NCI-H2081 treated with DMSO at 0.1 percent for 48 hours (cell line): ENCODE measurements at places on chromosomes 2 and 18.

- no peak for DNase-seq
These were observed 440.9 kb upstream of the UBE2E3 start for GRCh38 chr2:180539541-180539940.

- no peak for DNase-seq
These were observed 10.4 kb upstream of the FAM228A start for GRCh38 chr2:24164416-24164973.

GRCh38 chr2:21057097-21057496, 13.2 kb upstream of the APOB start:
- no peak for DNase-seq

GRCh38 chr18:34592961-34593382, 117.1 kb upstream of the DTNA start:
- no peak for DNase-seq

- no peak for DNase-seq
These were observed 77.6 kb downstream of the SMIM21 start for GRCh38 chr18:75349668-75350511.

DNA sequence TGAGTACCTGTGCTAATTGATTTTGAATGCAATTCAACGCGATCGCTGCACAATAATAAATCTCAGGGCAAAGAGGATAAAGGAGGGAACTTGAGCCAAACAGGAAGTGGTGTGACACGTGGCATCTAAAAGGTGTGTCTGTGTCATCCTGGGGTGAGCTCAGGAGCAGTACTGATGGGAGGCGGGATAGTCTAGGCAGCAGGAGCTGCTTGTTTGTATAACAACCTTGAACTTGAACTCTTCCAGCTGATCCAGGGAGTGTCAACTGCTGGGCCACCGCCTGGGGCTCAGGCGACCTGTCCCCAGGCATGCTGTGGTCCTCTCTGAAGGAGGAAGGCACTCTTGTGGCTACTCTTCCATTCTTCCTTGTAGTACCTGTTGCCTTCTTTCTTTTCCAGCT, 61.2 kb downstream of the BOD1L2 start:
- DNase-seq = no peak

DNA sequence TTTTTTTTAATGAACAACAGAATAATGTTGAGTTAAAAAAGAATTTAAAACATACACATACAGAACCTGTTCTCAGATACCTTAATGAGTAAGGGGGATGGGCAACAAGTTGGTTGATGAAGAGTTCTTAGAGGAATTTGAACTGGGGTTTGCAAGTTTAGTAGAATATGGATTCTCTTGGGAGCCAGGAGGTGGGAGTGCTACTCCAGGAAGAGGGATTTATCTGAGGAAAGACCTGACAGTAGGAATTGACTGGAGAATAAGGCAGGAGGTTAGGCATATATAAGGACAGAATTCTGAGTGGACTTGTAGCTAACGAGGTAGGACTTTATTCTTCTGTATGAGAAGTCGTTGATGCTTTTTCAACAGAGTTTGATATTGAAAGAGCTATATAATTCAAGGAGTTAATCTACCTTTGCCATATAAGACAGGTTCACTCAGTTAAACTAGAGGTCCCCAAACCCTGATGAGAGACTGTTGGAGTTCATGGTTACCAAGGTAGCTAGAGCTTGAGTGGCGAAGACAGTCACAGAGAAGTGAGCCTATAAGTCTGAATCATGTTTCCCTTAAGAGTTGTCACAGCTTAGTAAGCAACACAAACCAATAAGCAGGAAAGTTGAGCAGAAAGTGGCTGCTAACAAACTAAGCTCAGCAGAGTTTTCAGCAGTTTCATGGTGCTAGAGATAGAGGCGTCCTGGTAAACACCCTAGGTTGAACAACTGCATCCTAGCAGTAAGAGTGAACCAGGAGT, 88.2 kb downstream of the NCOA1 start:
- DNase-seq = no peak

DNA sequence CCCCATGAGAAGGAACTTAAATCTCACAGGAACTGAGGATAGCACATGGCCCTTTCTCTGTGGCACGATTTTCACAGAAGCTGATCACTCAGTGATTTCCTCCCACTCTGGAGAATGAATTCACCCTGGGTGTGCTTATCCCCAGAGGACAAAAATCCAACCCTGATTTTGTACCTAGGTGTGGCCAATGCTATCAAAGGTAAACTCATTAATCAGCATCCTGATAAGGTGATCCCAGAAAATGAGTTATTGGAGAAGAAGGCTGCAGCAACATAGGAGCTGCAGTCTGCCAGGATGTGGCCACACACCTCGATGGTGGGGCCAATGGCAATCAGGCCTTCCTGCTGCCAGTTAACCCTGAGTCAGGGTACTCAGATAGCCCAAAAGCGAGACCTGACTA, 8.2 kb upstream of the SULT1C2 start:
- DNase-seq = no peak

DNA sequence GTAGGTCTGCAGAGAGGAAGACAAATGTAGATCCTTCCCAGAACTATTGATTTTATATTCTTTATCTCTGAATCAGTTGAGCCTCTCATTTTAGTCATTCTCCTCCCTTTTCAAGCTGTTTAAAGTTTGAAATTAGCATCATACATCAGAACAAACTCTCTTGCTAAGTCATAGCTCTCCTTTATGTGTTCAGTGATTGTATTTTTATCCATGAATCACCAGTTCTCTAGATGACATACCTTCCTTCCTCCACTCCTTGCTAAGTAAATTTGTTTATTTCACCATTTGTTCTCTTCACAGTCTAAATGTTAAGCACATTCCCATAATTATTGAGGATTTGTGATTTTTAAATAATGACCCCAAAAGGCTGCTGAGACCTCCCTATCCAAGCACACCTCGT, 63.5 kb upstream of the RAPGEF4 start:
- no peak for DNase-seq

GRCh38 chr2:205750797-205751196, 68.5 kb downstream of the NRP2 start:
- DNase-seq = no peak

DNA sequence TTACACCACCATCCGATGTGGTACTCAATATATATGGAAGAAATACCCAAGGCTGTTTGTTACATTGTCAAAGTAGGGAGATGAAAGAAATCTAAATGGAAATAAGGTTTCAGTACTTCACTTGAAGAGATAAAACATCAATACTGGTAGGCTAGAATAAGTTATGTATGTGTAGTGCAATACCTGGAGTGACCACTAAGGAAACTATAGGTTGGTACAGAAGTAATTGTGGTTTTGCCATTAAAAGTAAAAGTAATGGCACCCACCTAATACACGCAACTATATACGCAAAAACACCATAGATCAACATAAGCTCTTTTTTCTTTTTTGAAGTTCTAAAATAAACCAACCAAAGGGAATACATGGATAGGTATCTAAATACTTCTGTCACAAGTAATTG, 143.2 kb upstream of the KYNU start:
- DNase-seq = no peak

DNA sequence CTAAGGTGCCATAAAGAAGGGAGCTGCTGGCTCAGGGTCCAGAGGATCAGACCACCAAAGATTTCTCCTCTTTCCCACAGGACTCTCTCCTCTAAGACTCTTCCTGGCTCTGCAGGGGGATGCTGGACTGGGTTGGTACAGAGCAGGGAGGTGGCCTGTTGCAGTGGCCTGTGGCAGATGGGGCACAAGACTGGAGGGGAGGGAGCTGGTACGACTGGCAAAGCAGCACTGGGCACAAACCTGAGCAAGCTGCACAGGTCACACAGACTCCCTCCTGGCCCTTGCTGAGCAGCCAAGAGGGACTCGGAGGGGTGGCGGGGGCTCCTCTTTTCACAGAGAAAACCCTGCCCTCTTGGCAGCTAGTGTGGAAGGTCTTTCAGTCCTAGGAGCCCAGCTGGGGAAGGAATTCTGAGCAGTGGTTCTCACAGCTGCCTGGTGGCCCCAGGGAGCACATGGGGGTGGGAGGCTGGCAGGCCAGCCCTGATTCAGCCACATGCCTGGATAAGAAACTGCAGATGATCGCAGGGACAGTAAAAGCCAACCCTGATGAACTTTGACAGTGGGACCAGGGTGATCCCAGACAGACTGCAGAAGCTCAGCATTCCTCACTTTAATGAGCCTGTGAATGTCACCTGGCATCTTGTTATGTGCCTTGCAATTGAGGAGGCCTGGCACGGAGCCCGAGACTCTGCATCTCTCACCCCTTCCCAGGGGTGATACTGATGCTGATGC, 32.5 kb upstream of the ACAA2 start:
- DNase-seq = no peak

DNA sequence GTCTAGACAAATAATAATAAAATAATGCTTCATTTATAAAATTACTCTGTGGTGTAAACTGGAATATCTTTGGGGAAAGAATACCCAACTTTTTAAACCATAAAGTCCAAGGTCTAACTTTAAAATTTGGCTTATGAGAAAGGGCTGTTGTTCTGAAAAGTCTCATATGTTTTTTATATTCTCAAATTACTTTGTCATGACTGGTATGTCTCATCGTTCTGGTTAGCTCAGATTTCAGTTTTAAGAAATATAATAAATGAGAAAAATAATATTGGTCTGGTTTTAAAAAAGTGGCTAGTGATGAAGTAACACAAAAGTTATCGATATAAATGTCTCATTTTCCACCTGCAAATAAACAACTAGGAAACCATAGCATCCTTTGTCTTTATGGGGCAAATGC, 1658.1 kb downstream of the LRP1B start:
- no peak for DNase-seq

- no peak for DNase-seq
These were observed 61.7 kb upstream of the MYL1 start for GRCh38 chr2:210376694-210377093.

DNA sequence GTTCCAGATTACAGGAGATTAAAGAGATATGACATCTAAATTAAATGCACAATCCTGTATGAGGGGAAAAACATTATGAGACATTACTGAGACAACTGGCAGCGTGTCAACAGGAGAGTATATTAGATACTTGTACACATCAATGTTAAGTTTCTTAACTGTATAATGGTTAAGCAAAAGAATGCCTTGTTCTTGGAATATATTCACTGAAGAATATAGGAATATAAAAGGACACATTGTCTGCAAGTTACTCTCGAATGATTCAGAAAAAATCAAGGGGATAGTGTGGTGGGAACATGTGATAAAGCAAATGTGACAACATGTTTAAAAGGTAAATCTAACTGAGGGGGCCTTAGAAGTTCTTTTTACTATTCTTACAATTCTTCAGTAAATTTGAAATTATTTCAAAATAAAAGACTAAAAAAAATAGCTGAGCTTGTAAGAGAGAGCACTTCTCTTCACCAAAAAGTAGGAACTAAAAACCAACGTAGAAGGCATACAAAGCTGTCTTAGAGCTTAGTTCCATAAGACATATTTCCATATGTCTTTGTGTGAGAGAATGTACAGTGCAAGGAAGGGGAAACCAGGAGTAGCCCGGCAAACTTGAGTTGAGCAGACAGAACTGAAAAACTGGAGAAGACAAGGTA, 7.5 kb downstream of the WDPCP start:
- no peak for DNase-seq

GRCh38 chr2:54634564-54635511, 88.6 kb upstream of the EML6 start:
- DNase-seq = no peak

- no peak for DNase-seq
These were observed 57.4 kb downstream of the GATA6 start for GRCh38 chr18:22226801-22227200.

DNA sequence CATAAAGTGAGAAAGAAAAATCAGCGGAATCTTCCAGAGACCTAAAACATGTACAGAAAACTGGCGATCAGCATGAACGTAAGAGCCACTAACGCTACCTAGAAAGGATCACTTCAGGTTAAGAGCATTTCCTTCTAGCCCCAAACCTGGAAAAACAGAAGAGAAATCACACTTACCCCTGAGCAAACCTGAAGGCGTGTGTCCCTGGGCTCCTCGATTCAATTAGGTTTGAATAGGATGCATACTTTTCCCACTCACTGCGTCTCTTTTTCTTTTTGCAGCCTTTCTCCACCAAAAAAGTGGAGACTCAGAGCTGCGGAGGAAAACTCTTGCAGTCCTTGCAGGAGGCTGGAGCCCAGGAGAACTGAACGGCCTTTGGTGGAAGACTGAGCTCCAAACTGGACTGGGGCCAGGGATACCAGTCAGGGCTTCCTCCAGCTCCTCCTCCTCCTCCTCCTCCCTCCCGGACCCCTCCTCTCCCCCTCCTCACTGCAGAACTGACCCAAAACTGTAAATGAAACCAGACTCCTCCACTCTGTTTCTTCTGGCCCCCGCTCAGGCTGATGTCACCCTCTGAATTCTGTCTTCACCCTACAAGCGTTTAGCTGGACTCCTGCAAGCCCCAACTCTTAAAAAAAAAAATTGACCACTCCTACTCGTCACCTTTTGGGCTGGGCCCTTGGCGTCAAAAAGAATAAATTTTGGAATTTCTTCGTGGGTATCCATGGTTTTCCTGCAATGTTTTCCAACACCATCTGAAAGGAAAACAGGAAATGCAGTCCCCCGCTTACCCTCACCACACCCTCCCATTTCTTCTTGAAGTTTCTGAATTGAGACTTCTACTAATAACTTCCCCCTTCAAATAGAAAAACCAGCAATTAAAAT, at the start of gene COL6A3:
Gene COL6A3, minus strand, starts transcription at position 388 of the 885 bp plus-strand sequence. CDS start 17,347 bp downstream, outside the sequence.
- no peak for DNase-seq

GRCh38 chr2:217968023-217968422, 34.8 kb downstream of the TNS1 start:
- DNase-seq = no peak

GRCh38 chr2:21466341-21466927, 342.7 kb downstream of the TDRD15 start:
- DNase-seq = no peak

GRCh38 chr2:30332791-30333453, 101.6 kb downstream of the LBH start:
- DNase-seq = no peak

GRCh38 chr18:11818486-11819203, 32.6 kb upstream of the CHMP1B start:
- DNase-seq = no peak

DNA sequence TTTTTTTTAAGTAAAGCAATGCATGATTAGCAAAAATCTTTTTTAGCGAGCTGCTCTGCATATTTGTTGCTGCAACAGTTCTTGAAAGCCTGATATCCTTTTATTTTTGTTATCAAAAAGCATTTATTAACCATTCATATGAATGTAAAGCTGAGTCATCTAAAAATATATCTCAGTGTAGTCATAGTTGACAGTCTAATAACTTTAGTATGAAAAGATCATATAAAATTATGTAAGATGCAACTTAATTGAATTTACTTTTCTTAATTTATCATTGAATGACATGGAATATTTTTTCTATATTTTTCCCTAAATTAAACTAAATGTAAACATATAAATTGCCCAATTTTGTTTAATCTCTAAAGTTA, 8.5 kb downstream of the UGP2 start:
- no peak for DNase-seq

- DNase-seq = no peak
These were observed 127.5 kb upstream of the MMADHC start for GRCh38 chr2:149715005-149715592.

GRCh38 chr2:68256093-68256450, 3.7 kb upstream of the PPP3R1 start:
- DNase-seq = no peak

GRCh38 chr18:55249550-55249949, 290.3 kb upstream of the CCDC68 start:
- no peak for DNase-seq
